ENCODE measurements at places on chromosomes 11 and 22. TPM values are rescaled to one million over a fixed set of nuclear protein-coding genes. Genes with fewer than 3 reads are reported as not detected.

DNA sequence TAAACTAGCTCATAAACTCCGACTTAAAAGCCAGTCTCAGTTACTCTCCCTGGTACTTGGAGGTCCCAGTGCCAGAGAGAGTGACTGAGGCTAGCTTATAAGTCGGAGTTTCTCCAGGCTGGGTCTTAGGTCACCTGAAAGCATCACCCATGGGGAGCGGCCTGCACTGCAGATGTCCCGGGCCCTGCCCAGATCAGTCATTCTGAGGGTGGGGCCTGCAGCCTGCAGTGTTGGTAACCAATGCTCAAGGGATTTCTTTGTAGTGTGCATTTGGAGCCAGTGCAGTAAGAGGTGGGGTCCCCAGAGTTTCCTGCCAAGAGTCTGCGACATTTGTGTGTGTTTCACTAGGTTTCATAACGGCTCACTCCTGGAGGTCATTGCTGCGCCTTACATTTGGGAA lies 14.8 kb downstream of the TAB1 start:
- no peak for DNase-seq

- DNase-seq: peak; percentile 69
Measured at GRCh38 chr11:34926101-34926830, 9.8 kb downstream of the PDHX start.

The TESMIN gene
- total RNA-seq: 1.1 TPM

GRCh38 chr11:3380706-3381545 lies 2.0 kb upstream of the ZNF195 start:
- DNase-seq: no peak

DNA sequence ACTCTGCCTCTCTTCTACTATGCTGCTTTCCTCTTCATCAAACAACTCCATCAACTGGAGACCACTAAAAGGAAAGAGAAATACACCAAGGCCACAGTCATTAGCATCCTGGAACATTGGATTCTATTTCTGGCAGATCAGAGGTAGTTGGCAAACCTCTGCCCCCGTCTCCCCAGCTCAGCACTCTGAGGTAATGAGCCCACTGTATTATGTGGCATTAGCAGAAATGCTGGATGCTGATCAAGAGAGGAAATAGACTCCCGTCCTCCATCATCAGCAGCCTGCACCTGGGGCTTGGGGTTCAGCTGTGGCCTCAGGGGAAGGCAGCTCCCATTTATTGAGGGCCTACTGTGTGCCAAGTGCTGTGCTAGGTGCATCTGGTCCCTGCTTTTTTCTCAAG lies 9.0 kb upstream of the RASD2 start:
- DNase-seq: no peak

DNA sequence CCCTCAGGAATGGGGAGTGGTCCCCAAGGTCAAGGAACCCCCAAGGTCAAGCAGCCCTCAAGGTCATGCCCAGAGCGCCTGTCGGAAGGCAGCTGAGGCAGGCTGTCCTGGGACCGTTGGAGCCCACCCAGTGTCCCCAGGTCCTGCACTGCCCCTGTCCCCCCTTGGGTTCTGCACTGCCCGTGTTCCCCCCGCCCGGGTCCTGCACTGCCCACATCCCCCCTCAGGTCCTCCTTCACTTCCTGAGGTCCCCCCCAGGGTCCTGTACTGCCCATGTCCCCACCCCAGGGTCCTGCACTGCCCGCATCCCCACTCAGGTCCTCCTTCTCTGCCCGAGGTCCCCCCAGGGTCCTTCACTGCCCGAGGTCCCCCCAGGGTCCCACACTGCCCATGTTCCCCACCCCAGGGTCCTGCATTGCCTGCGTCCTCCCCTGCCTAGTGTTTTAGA lies 1073.0 kb downstream of the BRD1 start:
- DNase-seq: no peak

The TRIM29 gene
- total RNA-seq: not detected

DNA sequence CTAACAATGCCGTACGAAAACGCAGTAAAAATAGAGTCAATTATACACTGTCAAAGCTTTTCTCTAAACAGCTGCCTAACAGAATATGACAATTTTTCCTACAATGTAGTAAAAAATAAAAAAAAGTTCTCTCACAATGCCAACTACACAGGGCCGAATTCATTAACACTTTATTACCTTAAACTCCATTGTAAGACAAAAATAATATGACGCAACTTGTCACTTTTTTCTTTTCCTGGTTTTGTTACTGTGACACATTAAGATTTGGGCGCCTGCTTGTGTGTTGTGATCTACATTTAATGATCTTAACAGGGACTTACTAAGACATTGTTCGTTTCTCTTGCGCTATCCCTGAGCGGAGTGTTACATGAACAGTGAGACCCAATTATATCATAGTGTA lies 204.1 kb downstream of the INSC start:
- DNase-seq: no peak

The LYVE1 gene
- total RNA-seq: not detected

DNA sequence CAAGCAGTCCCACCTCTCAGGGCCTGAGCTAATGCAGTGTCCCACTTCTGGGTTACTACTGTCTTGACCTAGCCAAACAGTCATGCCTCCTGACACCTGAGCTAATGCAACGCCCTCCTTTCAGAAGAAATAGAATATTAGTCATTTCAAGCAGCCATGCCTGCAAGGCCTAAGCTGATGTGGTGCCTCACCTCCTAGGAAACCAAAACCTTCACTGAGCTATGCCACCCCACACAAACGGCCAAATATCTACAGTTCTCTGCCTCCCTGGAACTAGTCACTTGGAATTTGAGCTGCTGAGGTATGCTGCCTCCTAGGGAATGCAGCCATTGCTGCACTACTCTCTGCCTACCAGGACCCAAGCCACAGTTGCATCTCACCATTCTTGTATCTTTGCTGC lies 8.3 kb upstream of the MS4A6E start:
- DNase-seq: no peak

DNA sequence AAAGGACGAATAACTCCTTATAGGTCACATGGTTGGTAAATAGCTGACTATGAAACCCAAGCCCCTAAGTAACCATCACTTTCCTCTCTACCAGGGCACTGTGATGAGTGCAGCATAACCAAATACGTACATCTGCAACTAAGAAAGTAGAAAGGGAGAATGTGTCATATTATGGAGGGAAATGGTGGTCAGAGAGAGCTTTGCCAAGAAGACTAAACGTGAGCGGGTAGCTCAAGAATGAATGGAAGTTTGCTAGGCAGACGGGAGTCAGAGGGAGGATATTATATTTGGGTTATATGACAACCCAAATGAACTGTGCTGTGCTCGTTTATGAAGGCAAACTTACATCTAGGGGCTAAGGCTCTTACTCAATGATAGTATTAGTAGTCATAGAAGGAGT lies 537.3 kb downstream of the OPCML start:
- no peak for DNase-seq

The VSIG10L2 gene
- total RNA-seq: not detected

The POU2AF1 gene
- not detected for total RNA-seq

DNA sequence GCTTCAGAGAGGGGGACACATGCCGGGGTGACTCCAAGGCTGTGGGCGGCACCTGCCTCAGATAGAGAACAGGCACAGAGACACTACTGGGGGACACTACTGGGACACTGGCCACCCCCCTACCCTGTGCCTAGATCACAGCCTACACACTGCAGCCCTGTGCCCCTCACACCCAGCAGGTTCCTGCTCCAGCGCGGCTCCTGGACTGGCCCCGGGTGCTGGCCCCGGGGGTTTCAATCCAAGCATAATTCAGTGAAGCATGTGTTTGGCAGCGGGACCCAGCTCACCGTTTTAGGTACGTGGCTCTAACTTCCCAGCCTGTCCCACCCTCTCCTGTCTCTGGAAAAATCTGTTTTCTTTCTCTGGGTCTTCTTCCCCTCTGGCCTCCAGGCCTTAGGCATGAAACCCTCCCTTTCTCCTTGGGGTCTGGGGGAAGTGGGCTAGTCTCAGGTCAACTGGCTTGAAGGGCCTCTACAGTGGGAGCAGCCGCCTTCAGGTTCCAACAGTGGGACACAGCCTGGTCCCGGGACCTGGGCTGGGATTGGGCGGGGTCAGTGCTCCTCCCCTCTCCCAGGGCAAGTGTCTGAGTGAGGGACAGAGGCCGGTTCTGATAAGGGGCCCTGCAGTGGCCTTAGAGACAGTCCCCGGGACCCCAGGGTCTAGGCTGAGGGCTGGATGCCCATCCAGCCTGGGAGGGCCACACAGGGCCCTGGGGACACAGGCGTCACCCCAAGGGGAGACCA lies 98.8 kb downstream of the CRYBB2 start:
- no peak for DNase-seq

The MUC15 gene
- 0.45 TPM for total RNA-seq

GRCh38 chr11:48013269-48013901 lies 33.0 kb downstream of the PTPRJ start:
- no peak for DNase-seq

The ZNF214 gene
- total RNA-seq: 1.2 TPM

GRCh38 chr11:48161951-48162884 lies 54.4 kb upstream of the OR4B1 start:
- no peak for DNase-seq

The ENTHD1 gene
- total RNA-seq: 41.5 TPM

- no peak for DNase-seq
Measured at GRCh38 chr22:50713008-50713385, 25.0 kb upstream of the ACR start.

GRCh38 chr11:1116666-1117390 lies 40.9 kb upstream of the MUC5AC start:
- DNase-seq: no peak

DNA sequence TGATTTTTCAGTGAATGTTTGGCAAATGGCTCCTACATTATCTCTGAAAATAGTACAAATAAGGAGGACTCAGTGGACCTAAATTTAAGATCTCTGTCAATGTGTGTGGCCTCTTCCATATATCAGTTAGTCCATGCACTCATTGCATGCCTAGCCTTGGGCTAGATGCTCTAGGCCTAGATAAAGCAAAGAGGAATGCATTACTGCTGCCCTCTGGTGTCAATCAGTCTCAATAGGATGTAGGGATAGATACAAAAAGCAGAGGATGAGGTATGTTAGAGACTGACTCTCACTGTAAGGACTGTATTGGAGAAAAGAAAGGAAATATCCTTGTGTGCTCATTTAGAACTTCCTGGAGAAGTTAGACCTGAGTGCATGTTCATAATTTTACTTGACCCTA lies 42.0 kb downstream of the MS4A2 start:
- DNase-seq: peak; percentile 90

The PRR33 gene
- total RNA-seq: not detected

GRCh38 chr22:49008682-49009235 lies 818.9 kb downstream of the BRD1 start:
- DNase-seq: no peak

The GAB4 gene
- not detected for total RNA-seq

- no peak for DNase-seq
Measured at GRCh38 chr22:39349967-39350726, at the start of gene SYNGR1. SYNGR1 (plus strand) TSS chr22:39349991; CDS start chr22:39350011, 20 bp downstream.

The APOA4 gene
- not detected for total RNA-seq

GRCh38 chr11:133070791-133071190 lies 461.5 kb downstream of the OPCML start:
- no peak for DNase-seq

DNA sequence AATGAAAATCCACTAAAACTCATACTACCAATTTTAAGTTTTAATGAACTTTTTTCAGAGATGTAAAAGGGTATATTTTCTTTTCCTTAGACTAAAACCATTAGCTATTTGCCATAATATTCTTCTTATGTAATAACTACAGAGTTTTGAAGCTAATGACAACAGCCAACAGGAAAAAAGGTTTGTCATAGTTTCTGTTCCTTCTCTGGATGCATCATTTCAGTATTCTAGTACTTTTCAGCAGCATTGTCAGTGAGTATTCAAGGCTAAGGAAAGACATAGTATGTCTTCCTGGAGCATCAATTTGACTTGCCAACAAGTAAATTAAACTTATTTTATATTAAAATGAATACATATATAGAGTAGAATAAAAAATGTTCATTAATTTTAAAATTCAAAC lies 166.0 kb downstream of the METTL15 start:
- no peak for DNase-seq

GRCh38 chr11:514606-515005 lies 7.6 kb upstream of the RNH1 start:
- DNase-seq: no peak

DNA sequence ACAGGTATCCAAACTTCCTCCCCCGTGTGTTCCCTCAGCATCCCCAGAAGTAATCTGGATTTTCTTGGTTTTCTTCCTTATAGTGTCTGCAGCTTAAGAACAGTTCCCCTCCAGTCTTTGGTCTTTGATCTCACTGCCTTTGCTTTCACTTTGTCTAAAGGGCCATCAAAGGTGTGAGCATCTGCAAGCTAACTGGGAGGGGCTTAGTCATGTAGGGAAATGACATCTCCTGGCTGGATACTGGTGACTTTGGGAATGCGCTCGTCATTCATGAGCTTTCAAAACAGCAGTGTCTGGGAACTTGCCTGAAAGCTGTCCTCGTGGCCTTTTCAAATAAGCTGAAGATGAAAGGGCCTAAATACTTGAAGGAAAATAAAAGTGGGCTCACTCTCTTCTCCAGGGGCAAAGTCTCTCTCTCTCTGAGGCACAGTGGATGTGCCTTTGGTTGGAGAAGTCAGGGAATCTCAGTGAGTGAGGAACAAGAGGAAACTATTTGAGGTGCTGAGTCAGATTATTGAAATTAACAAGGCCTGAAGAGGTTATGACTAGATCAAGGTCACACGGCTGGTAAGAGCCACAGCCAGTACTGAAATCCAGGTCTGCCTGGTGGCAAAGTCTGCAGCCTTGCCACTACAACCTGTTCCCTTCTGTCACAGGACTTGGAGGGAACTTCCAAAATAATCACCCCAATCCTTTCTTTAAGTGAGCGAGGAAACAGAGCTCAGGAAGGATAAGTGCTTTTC lies 45.6 kb upstream of the TENM4 start:
- no peak for DNase-seq

GRCh38 chr11:70090961-70091381 lies 12.9 kb downstream of the ANO1 start:
- DNase-seq: no peak

- DNase-seq: peak; percentile 65
Measured at GRCh38 chr11:93939084-93939760, 81.9 kb upstream of the HEPHL1 start.

GRCh38 chr11:96607864-96608558 lies 218.2 kb downstream of the JRKL start:
- no peak for DNase-seq

The PIWIL4 gene
- total RNA-seq: 0.16 TPM

GRCh38 chr22:45785458-45785857 lies 113.8 kb downstream of the ATXN10 start:
- DNase-seq: no peak

DNA sequence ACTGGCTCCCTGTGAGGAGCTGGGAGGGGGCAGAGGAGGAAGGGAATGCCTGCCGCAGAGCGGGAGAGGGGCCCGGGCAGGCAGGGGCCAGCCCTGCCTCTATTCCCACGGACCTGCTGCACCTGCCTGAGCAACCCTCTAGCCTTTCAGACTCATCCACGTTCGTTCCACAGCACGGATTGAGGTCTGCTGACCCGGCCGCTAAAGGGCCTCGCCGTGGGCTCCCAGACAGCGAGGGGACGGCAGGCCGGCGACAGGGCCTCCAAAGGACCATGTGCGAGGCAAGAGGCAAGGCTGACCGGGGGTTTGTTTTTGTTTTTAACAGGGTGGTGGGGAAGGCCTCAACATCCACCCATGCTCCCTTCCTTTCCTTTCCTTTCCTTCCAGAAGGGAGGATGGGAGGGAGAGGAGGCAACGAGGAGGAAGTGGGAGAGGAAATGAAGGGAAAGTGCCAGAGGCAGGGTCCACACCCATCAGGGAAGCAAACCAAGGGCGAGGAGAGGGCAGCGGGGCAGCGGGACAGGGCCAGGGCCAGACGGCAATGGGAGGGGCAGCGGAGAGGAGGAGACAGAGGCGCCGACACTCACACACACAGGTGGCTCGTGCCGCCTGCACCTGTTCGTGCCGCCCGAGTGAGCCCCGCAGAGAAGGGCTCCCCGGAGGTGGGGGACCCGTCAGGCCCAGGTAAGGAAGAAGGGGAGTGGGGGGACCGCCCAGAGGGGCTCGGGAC lies 7.5 kb downstream of the LRFN4 start:
- no peak for DNase-seq
